Activated naive CD4-positive, alpha-beta T cell treated with anti-CD3 and anti-CD28 coated beads, Interleukin-2, amount 10 ng/mL, durations not matched to agents 7 days and 5 days (primary cell): ENCODE measurements at places on chromosomes 11 and 22.
A peak's percentile ranks its signal among the peaks of the same experiment; 100 is the strongest.

GRCh38 chr22:42661985-42662831 lies 13.0 kb upstream of the CYB5R3 start:
- peak; percentile 86 for DNase-seq

GRCh38 chr22:22667966-22668880 lies 23.8 kb downstream of the GGTLC2 start:
- no peak for DNase-seq

DNA sequence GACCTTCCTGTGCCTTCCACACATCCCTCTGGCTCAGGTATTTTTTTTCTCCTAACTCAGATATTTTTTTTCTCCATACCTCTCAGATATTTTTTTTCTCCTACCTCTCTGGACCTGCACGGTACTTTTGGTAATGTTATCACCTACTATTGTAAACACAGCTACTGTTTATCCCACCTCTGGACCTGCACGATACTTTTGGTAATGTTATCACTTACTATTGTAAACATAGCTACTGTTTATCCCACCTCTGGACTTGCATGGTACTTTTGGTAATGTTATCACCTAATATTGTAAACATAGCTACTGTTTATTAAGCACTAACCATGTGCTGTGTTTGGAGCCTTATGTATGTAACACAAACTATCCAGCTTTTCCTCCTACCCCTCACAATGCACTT lies 12.1 kb upstream of the UPB1 start:
- no peak for DNase-seq

DNA sequence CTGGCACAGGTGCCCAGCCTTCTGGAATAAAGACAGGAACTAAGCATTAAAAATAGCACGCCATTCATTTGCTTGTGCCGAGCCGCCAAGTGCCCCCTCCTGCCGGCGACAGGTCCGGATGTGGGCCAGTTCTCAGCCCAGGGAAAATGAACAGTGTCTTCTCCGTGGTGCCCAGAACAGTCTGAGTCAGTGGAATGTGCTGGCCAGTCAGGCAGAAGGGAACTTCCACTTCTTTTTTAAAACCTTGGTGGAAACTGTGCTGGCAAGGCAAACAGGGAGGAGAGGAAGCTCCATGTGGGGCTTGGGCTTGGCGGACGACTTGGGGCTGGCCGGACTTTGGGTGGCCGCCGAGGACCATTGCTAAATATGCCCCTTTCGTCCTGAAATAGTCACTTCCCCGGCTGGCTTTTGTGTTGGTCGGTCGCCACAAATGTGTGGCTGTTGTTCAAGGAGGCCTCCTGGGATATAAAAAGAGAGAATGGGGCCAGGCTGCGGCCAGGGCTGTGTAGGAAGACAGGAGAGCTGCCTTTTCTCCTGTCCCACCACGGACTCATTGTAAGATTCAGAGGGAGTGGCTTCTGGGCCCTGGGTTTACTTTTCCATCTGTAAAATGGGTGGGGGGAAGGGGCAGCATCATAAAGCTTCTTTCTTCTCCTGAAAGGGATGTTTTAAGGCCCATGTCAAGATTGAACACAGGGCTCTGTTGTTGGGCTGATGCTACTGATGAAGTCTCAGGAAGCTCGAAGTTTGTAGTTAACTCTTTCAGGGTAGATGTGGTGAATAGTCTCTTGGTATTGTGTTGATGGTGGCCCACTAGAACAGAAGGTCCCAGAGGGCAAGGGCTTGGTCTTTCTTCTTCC lies 101.0 kb downstream of the PTPRJ start:
- peak; percentile 56 for DNase-seq

DNA sequence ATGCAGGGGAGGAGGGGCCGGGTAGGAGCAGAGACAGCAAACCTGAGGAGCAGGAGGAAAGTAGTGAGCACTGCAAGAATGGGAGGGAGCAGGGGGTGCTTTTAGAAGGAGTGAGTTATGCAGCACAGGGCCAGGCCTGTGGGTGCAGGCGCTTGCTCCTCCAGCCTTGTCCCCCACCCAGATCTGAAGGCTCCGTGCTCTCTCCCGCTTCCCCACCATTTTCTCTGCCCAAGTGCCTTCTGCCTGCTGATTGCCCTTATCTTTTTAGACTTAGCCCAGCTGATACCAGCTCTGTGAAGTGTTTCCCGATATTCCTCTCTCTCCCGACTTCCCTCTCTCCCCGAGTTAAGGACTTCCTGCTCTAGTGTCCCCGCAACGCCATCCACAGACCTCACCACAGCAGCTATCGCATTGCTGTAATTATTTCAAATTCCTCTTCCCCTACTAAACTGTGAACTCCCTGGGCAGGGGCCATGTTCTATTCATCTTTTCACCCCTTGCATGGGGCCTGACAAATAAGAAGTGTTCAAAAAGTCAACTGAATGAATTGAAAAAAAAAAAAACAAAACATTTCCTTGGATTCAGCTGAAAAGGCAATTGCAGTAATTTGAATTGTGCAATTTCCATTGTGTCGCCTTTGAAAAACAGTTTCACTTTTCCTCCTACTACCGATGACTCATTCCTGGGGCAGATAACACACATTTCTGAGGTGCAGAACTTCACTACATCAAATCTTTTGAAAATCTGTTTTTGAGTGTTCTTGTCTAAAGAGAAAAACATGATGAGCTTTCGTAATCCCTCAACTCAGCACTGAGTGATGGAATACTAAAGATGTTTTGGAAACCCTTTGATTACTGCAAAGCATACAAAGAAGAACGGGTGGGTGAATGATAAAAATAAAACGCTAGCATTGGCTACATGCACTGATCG lies 69.7 kb upstream of the BMAL1 start:
- peak; percentile 40 for DNase-seq

GRCh38 chr22:20010307-20011122 lies 6.1 kb downstream of the ARVCF start:
- DNase-seq = no peak

DNA sequence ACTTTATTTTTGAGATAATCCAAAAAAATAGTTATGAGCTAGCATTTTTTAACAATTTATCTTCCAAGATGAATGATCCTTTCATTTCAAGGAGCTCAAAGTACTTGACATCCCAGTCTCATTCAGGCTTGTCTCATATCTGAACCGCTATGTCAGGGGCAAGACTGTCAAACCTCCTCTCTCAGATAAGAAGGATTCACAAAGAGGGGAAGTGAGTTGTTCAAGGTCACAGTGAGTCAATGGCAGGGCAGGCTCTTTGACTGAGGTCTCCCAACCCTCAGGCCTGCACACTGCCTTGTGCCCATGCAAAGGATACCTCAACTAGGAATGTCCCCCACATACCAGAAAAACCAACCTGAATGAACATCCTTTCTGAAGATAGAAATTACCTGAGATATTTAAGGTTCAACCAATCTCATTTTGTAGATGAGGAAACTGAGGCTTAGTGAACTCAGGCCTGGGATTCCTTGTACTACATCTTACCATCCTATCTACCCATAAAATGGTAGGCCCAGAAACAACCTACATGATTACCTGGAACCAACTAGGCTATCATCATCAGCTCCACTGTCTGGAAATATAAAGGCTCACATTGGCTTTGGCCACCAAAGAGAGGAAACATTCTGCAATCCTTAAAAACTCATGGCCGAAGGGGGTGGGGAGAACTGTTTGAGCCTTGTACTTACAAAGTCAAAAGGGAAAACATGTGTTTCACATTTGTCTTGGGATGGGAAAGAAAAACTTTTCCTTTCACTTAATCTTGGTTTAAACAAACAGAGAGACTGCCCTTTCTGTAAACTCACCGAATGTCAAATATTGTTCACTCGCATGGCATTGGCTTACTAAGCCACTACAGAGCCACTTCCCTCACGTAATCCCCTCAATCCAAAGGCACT lies 51.1 kb downstream of the LIF start:
- no peak for DNase-seq

DNA sequence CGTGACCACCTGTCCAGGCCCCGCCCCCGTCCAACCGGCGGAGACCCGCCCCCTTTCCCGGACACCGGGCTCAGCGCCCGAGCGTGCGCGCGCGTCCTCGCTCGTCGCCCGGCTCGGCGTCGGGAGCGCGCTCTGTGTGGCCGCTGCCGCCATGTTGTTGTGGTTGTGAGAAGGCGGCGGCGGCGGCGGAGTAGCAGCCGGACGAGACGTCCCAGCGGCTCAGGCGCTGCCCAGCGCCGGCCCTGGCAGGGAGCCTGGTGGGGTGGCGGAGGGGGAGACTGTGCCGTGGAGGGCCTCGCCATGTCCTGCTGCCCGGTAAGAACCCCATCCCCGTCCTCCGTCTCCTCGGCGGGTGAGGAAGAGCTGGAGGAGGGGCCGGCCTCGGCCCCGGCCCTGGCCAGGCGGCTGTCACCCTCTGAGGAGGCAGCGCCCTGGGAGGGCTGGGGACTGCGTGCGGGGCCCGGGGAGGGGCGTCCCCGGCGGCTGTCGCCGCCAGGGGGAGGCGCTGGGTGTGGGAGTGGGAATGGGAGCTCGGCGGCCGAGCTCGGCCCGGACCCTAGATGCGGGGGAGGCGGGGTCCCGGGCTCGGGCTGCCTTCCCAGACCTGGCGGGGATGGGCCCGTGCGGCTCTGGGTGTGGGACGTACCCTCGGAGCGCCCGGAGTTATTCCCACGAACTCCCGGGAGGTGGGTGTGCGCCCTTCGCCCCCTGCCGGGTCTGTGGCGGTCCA lies at the start of gene MTMR3:
MTMR3 (plus strand) TSS at position 130 of the 730 bp plus-strand sequence. CDS start 87,886 bp downstream, outside the sequence.
- peak; percentile 93 for DNase-seq

DNA sequence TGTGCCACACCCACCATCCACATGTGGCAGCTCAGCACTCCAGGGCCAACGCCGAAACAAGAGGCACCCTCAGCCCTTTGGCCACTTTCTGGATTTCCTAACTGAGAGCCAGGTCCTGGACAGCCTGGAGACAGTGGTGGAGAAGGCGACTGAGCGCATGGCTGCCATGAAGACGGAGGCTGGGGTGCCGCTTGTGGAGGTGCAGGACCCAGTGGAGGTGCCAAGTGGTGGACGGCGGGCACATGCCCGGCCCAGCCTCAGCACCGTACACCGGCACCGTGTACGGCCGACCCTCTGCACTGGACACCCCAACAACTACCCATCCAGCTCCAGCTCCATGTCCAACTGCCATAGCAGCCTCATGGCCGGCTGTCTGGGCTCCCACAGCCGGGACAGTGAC lies 1.5 kb downstream of the CCDC116 start:
- DNase-seq = no peak

DNA sequence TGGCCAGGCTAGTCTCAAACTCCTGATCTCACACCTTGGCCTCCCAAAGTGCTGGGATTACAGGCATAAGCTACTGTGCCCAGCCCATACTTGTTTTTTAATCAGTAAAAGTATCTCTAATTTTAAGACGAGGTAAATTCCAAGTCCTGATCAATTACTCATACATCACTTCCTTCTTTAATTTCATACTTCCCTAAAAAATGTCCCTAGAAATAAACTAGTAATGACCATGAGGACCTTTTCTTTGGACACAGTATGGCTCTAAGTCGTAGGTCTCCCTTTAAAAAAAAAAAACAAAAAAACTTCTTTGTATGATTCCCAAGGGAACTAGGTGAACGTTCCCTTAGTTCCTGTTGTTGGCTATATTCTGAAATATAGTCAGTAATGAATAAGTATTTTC lies 29.8 kb downstream of the NUP98 start:
- no peak for DNase-seq

DNA sequence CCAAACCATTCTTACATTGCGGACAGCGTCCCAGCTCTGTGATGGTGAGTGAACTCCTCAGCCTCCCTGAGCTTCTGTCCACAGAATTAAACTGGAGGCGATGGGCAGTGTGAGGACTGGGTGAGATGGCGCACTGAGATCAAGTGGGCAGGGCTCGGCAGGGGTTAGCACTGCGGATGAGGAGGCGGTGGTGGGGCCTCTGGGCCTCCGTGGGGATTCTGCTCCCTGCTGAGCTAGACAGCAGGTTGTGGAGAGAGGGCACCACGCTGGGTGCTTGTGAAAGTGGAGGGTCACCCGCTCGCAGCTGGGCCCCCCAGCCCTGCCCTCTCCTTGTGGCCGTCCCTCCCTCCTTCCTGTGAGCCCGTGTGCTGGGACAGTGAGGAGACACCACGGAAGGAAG lies 25.6 kb upstream of the PARVG start:
- no peak for DNase-seq

DNA sequence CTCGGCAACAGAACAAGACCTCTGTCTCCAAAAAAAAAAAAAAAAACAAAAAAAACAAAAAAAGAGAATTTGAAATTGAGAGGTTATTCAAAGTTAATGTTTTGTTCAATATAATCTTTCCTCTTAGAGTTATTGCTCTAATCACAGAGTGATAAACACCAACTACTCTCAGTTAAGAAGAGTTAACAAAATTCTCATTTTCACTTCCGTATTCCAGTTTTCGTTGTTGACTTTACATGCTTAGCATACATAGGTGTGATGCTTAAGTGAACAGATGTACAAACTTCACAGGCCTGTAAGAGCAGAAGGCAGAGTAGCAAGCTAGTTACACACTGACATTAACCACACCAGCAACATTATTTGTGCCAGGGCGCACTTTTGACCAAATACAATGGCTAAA lies 12.3 kb downstream of the EIF4ENIF1 start:
- DNase-seq = no peak

GRCh38 chr11:59413646-59414045 lies 12.6 kb downstream of the OR5A2 start:
- no peak for DNase-seq

DNA sequence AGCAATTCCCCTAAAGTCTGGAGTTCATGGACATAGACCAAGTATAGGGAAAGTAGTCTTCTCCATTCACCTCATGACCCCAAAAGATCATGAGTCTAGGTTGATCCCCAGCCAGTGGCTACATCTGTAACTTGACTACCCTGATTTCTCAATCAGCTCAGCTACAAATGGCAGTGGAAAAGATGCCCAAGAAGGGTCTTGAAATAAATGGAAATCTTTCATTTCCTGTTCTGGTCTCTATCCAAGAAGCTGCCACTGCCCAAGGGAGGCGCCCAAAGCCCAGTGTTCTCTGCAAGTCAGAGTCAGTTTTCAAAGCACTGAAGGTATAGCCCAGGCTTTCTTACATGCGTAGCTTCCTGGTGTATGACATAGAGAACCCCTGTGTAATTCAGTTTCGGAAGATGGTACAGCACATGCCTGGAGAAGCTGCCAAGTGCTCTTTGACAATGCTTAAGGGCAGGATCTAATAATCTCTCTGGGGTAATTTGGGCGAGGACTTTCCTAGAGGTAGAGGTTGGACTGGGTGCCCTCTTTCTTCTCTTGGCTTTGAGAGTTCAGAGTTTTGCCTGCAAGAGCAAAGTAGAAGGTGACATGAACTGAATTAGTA lies 101.1 kb downstream of the ADAMTS15 start:
- no peak for DNase-seq

DNA sequence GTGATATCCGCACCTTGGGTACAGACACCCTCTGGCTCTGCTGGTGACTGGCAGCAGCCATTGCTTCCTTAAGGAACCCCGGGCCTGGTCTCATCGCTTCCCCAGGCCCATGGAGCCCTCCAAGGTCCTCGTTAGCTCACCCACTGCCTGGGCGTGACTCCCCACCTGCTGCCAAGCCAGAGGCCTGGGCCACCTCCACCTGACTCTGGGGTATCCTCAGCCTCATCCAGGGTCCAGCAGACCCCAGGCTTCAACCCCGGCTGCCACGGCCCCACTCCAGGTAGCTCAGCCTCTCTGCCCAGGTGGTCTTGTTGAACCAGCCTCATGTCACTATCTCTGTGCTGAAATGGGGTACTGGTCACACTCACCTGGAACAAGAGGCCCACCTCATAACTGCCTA lies 337.9 kb downstream of the BRD1 start:
- DNase-seq = no peak

GRCh38 chr11:116043857-116044256 lies 539.6 kb upstream of the CADM1 start:
- no peak for DNase-seq
